ENCODE measurements at places on chromosomes 5 and 9.

GRCh38 chr5:111518777-111519176 lies 6.4 kb upstream of the STARD4 start:
- DNase-seq = no peak

GRCh38 chr5:41290810-41291209 lies 77.5 kb upstream of the C6 start:
- DNase-seq = no peak

DNA sequence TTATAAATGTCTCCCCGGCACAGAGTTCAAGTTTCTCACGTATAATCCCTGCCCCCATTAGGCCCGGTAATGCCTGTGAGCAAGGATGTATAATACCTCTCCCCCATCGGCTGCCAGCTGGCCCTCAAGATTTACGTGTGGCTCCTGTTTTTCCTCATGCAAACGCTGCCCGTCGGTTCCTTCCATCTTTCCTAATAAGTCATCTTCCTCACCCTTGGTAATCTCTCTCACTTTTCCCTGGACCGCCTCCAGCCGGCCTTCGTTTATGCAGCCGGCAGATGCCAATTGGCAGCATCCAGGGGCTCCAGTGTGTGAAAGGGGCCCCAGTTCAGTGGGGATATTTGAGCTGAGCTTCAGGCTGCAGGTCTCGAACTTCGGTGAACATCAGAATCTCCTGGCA lies 86.5 kb upstream of the NEURL1B start:
- DNase-seq = no peak

- no peak for DNase-seq
Measured at GRCh38 chr9:33818167-33818846, 1.3 kb downstream of the UBE2R2 start.

DNA sequence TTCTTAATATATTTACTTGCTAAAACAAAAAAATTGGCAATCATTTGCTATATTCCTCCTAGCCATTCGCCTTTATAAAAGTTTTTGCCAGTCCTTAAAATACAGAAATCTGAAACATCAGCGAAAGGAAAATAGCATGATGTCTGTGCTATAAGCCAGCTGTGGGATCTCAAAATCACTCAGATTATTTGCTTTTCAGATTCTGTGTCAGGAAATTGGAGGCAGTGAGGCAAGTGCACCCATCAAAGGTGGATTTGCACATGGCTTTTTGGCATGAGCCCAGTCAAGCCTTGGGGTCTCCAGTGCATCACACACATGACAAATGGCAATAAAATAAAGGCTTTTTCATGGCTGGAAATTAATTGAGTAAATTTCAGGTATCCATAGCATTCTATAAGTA lies 196.8 kb upstream of the DAPK1 start:
- no peak for DNase-seq

DNA sequence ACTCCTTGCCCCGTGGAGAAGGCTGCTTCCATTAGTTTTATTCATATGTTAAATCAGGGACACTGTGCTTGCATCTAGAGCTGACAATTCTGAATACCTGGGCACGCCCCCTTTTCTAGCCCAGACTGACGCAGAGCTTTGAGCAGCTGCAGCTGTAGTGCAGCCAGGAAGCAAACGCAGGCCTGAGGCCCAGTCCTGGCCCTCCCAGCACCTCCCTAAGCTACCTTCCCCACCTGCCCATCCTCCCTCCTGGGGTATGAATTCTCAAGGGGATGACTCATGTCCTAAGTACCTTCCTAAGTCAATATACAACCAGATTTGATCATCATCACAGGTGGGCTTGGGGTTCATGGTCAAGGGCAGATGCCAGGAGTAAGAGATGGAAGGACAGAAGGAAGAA lies 3.5 kb downstream of the PHF19 start:
- DNase-seq = no peak

- no peak for DNase-seq
Measured at GRCh38 chr5:96729156-96729555, 67.0 kb downstream of the CAST start.

DNA sequence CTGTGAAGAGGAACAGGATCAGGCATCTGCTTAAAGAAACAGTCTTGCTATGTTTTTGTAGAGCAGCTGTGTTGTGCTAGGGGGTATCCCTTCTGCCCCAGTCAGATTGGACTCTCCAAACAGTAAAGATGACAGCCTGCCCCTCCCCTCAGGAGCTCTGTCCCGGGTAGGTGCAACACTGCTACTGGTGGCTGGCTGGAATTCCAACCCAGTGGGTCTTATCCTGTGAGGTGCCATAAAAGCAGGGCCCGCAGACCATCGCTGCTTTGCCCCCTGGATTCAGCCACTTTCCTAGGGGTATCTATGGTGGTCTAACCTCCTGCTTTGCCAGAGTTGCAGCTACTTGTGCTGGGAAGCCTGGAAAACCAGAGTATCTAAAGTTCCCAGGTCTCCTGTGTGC lies 114.6 kb upstream of the PPP1R2B start:
- DNase-seq = no peak

GRCh38 chr5:141017943-141018342 lies 33.2 kb upstream of the PCDHB1 start:
- DNase-seq = no peak

DNA sequence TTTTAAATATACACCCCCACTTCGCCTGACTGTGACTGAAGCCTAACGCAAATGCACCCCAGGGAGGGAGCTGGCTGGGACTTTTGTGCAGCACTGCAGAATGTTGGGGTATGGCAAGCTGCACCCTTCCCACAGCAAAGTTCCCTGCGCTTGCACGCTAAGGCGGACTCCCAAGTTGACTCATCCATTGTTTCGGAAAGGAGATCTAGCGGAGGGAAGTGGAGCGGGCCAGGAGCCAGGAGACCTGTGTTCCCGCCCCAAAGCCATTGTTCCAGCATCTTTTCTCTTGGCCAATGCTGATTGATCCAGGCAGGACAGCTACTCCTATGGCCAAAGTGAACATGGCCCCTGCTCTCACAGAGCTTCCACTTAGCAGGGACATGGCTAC lies 202.9 kb downstream of the AOPEP start:
- DNase-seq = no peak

DNA sequence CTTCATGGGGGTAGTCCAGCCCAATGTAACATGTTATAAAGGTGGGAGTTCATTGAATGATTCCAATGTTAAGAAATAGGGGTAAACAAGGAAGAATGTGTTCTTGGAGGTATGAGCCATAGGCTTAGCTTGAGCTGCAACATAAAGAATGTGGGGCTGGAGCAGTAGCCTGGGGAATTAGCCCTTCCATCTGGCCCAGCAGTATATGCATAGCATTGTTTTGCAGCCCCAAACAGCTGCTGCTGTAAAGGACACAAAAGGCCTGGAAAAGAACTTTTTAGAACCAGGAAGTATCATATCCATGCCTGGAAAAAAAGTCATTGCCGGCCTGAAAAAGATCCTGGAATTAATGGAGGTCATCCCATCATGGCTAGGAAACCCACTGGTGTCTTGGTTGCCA lies 55.8 kb upstream of the SMARCA2 start:
- no peak for DNase-seq

GRCh38 chr5:148403344-148403743 lies 19.6 kb downstream of the FBXO38 start:
- DNase-seq = no peak

DNA sequence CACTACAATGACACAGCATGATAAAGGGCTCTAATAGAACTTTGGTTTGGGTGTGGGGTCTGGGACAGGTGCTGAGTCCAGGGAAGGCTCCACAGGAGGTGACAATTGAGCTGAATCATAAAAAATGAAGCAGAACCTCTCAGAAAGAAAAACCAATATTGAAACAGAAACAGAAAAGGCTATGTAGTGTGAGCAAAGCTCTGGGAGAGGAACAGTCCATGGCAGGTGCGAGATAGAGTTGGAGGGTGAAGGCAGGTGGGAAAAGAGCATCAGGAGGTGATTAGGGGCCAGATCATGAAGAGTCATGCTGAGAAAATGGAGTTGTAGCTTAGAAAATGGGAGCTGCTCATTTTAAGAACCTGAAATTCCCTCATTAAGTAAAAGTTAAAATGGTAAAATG lies 164.9 kb downstream of the KCTD16 start:
- DNase-seq = no peak

GRCh38 chr9:123290764-123291163 lies 22.4 kb upstream of the STRBP start:
- DNase-seq = no peak

GRCh38 chr9:27571011-27571410 lies 2.3 kb downstream of the C9orf72 start:
- no peak for DNase-seq

- DNase-seq = no peak
Measured at GRCh38 chr5:84385705-84386104, 1.0 kb upstream of the EDIL3 start.

DNA sequence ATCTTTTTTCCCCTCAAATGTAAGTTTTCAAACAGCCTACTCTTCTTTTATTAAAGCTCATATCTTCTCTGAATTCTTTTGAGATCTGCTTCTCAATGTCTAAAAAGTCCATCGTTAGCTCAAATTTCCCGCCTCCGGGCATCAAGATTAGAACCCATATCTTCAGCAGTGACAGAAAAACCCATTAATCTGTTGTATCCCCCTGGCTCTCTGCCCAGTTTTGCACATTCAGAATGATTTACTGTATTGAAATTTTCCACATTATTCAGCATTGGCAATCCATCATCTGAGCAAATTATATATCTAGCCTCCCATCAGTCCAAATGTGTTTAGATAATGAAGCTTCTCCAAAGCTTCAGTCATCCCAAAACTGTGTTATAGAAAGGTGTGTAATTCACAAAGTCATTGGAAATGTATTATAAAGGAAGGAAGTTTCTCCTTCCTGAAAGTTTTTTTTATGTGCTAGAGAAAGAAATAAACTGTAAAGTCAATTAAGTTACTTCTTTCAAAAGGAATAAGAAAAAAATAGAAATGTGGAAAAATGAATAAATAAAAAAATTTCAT lies 849.9 kb downstream of the MAT2B start:
- DNase-seq = no peak

- DNase-seq = no peak
Measured at GRCh38 chr5:149995385-149996204, 4.9 kb downstream of the TIGD6 start.

- no peak for DNase-seq
Measured at GRCh38 chr9:79300068-79300467, 271.7 kb upstream of the TLE4 start.

DNA sequence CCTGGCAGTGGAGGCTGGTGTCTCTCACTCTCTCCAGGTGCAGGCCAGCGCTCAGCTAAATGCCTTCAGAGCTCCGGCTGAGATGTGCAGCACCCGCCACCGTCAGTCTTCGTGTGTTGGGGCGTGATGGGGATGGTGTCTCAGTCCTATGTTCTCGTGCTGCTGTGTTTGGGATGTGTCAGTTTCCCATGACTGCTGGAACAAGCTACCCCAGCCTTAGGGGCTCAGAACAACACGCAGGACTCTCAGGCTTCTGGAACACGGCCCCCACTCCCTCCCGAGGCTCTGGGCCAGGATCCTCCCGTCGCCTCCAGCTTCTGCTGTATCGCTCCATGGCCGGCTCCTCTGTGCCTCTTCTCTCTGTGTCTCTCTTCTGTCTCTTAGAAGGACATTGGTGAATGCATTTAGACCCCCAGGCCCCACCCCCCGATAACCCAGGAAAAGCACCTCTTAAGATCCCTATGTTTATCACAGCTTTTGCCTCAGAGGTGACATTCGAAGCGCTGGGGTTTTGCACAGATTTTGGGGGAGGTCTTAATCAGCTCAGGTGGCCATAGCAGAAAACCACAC lies 9.6 kb upstream of the CEP72 start:
- no peak for DNase-seq

DNA sequence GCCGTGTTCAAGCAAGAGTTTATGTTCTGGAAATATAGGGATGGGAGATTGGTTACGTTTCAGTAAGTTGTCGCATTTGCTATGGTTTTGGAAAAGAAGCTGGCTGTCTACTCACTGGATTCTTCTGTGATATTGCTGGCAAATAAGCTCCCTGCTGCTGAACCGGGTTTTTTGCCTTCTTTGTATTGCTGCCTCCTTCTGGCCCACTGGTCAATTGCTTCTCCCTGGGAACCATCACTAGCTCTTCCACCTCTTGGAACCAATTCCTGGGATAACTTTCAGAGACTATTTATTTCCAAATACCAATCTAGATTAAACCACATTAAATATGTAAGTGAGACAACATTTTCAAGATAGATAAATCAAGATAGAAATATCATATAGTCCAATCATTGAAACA lies 43.0 kb downstream of the NUDT12 start:
- DNase-seq = no peak

DNA sequence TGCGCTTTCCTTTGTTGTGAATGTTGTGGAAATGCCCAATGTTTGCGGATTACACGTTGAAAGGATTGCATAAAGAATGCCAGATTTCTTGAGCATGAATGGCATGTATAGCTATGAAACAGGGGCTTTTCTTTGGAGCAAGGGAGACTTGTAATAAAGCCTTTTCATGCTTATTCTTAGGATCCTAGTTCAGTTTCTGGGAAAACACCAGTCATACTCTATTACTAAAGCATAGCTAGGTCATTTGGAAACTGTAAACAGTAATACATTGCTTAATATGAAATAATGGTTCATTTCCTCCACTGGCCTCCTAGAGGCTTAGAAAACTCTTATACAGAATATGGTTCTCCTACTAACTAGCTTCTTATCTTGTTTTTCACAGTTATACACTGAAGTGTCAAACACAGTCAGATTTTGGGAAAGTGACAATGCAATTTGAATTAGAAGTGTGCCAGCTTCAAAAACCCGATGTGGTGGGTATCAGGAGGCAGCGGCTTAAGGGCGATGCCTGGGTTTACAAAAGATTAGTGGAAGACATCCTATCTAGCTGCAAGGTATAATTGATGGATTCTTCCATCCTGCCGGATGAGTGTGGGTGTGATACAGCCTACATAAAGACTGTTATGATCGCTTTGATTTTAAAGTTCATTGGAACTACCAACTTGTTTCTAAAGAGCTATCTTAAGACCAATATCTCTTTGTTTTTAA lies 104.2 kb downstream of the MELK start:
- DNase-seq = no peak

DNA sequence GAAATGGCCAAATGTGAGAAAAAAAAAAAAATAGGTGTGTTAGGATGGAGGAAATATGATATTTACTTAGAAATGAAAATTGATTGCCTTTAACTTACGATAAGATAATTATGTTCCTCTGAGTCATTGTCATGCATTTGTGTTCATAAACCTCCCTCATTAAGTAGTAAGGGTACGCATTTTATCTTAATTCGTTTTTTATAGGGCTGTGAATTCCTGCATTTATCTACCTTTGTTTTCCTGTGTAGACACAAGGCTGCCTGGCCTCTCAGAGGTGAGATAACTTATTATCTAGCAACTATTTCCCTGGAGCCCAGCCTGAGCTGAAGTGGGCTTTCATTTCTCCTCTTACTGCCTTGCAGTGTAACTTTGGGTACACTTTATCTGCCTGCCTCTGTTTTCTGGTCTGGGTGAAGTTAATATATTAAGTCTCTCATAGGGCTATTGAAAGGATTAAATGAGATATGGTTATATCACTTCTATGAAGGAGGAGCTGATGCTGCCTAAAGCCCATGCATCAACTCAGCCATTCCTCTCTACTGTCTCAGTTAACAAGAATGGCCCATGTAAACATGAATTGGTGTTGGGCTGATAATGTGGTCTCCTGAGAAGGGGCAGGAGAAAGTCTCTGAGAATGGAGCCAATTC lies 103.8 kb upstream of the KLF4 start:
- no peak for DNase-seq
